Memory B cell (primary cell): ENCODE measurements at places on chromosomes 4 and X.

- H3K4me3 ChIP-seq: no peak overlapping the region
- peaks cover 4% of the 10 kb centered on the region for H3K27me3 ChIP-seq
- H3K4me1 ChIP-seq: peaks cover 7% of the 10 kb centered on the region
These were observed 184.9 kb downstream of the AFAP1 start for GRCh38 chr4:7754565-7755262.

DNA sequence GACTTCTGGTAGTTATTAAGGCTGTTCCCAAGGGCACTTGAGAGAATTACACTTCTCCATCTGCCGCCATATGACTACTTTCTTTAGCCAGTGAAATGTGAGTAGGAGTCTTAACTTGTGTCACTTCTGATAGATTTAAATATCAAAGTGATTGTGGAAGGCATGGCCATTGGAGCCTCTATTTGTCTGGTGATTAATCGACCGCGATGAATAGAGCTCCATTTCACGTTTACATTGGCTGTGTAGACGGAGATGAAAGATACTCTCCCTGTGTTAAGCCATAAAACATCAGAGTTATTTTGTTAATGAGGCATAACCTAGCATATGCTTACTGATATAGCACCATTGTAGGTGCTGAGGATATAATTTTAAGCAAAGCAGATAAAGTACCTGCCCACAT is 852.4 kb downstream of the CCSER1 start:
- DNase-seq: no peak
- H3K4me1 ChIP-seq: no peaks in the 10 kb centered on the region
- H3K27me3 ChIP-seq: no peaks in the 10 kb centered on the region
- no peaks in the 10 kb centered on the region for H3K36me3 ChIP-seq

- H3K36me3 ChIP-seq: no peaks in the 10 kb centered on the region
- H3K4me3 ChIP-seq: no peak overlapping the region
- H3K4me1 ChIP-seq: peaks cover 3% of the 10 kb centered on the region
- H3K27ac ChIP-seq: no peak overlapping the region
- no peaks in the 10 kb centered on the region for H3K27me3 ChIP-seq
These were observed 8.7 kb upstream of the JADE1 start for GRCh38 chr4:128800701-128801284.

DNA sequence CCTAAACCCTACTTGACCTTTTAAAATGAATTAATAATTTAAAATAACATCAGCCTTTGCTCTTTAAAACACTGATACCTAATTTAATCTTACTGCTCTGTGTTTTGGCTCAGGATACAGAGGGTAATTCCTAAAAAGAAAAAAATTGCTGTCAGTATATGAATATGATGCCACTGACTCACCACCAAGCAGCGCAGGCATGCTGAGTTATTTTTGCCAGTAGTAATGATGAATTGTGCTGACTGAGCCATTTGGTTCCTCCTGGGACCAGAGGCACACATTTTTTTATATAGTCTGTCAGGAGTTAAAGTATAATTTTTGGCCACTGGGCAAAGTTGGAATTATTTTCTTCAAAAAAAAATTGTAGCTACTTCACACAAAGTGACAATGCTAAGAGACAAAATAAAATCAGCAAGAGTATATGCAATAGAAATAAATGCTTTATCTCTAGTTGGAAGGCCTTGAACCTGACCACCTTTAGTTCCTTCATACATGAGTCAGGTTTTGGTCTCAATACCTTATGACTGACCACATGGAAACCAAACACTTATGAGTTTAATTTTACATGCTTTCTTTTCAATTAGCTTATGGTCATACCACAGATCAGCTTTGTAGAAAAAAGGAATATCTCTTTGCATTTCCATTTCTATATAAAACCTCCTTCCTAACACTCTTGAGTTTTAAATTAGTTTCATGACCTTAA is 115.1 kb downstream of the PPP3CA start:
- H3K4me1 ChIP-seq: peaks cover 33% of the 10 kb centered on the region
- no peak overlapping the region for H3K4me3 ChIP-seq
- H3K36me3 ChIP-seq: peaks cover 15% of the 10 kb centered on the region
- H3K27me3 ChIP-seq: no peaks in the 10 kb centered on the region

GRCh38 chr4:93501244-93501643 is 327.3 kb upstream of the ATOH1 start:
- no peak overlapping the region for H3K4me3 ChIP-seq
- no peaks in the 10 kb centered on the region for H3K4me1 ChIP-seq
- H3K27ac ChIP-seq: no peak overlapping the region
- no peaks in the 10 kb centered on the region for H3K36me3 ChIP-seq
- DNase-seq: no peak
- no peaks in the 10 kb centered on the region for H3K27me3 ChIP-seq

- H3K27ac ChIP-seq: no peak overlapping the region
- no peaks in the 10 kb centered on the region for H3K27me3 ChIP-seq
- no peak for DNase-seq
These were observed 186.8 kb downstream of the NDST4 start for GRCh38 chr4:114926583-114926982.

DNA sequence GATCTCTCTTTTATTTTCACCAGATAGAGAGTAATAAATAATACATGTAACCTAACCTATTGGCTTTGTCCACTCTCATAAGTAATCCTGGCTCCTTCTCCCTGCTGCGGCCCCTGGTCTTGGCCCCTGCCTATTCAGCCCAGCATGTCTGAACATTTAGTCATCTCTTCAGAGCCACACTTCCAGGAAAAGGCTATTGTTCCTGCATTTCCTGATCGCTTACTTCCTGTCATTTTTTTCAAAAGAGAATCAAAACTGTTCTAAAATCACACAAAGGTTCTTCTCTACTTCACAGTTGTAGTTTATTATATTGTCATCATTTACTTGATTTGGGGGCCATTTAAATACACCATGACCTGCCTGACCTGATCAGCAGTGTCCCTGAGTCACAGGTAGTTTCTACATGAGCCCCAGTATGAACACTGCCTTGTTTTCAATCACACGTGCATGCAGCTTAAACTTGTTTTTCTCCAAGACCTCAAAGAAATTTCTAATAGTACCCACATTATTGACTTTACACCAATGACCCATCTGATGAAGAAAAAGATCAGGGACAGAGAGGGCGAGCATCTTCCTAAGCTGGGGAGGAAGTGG is 47.4 kb upstream of the KDR start:
- no peaks in the 10 kb centered on the region for H3K36me3 ChIP-seq
- H3K4me3 ChIP-seq: no peak overlapping the region
- DNase-seq: no peak

DNA sequence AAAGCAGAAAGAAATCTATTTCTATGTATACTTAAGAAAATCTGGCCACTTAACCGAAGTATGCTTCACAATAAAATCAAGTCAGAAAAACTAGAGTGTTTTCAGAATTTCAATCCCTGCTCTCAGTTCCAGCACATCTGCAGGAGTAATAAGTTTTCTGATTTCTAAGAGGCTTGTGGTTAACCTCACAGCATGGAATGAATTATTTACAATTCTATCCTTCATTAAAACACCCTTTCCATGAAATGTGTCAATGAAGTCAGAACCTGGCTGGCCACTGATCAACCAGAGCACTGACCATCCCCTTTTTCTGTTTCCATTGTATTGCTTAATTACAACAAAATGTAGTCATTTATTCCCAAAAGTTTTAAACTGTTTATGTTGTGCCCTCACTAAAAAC is 781.4 kb upstream of the INTU start:
- H3K4me3 ChIP-seq: no peak overlapping the region
- H3K27ac ChIP-seq: no peak overlapping the region
- no peaks in the 10 kb centered on the region for H3K36me3 ChIP-seq
- no peaks in the 10 kb centered on the region for H3K4me1 ChIP-seq

- no peak overlapping the region for H3K4me3 ChIP-seq
- H3K4me1 ChIP-seq: peaks cover 9% of the 10 kb centered on the region
- no peak overlapping the region for H3K27ac ChIP-seq
- no peak for DNase-seq
These were observed 44.7 kb downstream of the GPRASP3 start for GRCh38 chrX:102765217-102765616.

DNA sequence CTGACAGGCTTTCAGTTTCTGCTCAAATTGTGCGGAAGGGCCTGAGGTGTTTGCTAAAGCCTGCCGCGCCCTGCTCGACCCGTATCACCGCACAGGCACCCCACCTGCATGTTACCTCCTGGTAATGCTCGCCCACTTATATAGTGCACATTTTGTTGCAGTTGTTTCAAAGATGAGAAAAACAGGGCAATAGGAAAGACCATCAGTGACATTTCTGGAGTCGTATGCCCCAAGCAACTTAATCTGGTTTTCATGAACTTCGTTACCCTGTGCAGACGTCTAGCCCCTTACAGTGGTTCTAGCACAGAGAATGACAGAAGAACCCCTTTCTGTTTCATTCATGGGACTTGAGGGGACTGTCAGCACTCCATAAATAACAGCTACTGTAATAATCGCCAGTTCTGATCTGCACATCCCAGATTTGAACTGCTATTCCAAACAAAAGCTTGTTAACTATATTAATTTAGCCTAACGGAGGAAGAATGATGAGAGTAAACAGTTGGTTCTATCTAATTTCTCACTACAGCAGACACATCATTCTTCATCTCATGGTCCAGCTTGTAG is 940 bp upstream of the DCTD start:
- H3K27ac ChIP-seq: peak overlapping the region; percentile 97
- no peak for DNase-seq
- no peaks in the 10 kb centered on the region for H3K27me3 ChIP-seq
- H3K4me1 ChIP-seq: peaks cover 19% of the 10 kb centered on the region
- peaks cover 8% of the 10 kb centered on the region for H3K36me3 ChIP-seq

- no peaks in the 10 kb centered on the region for H3K4me1 ChIP-seq
- no peak overlapping the region for H3K4me3 ChIP-seq
- no peaks in the 10 kb centered on the region for H3K27me3 ChIP-seq
- H3K27ac ChIP-seq: no peak overlapping the region
These were observed 30.5 kb upstream of the DKK2 start for GRCh38 chr4:107066621-107067020.

- H3K27ac ChIP-seq: peak overlapping the region; percentile 64
- H3K36me3 ChIP-seq: peaks cover 8% of the 10 kb centered on the region
- no peaks in the 10 kb centered on the region for H3K27me3 ChIP-seq
- peaks cover 29% of the 10 kb centered on the region for H3K4me1 ChIP-seq
These were observed 7.8 kb downstream of the RBM47 start for GRCh38 chr4:40621592-40622512.

GRCh38 chrX:111467896-111468295 is 43.5 kb upstream of the SERTM2 start:
- no peak overlapping the region for H3K4me3 ChIP-seq
- no peaks in the 10 kb centered on the region for H3K36me3 ChIP-seq
- H3K4me1 ChIP-seq: no peaks in the 10 kb centered on the region
- H3K27ac ChIP-seq: no peak overlapping the region
- no peaks in the 10 kb centered on the region for H3K27me3 ChIP-seq
- no peak for DNase-seq

- no peaks in the 10 kb centered on the region for H3K27me3 ChIP-seq
- DNase-seq: no peak
- no peaks in the 10 kb centered on the region for H3K4me1 ChIP-seq
These were observed 540.0 kb downstream of the SPRY1 start for GRCh38 chr4:123936621-123937043.

GRCh38 chr4:114472269-114473032 is 126.2 kb upstream of the UGT8 start:
- no peak overlapping the region for H3K27ac ChIP-seq
- H3K27me3 ChIP-seq: peaks cover 7% of the 10 kb centered on the region
- H3K4me3 ChIP-seq: no peak overlapping the region
- no peaks in the 10 kb centered on the region for H3K4me1 ChIP-seq
- DNase-seq: no peak

- DNase-seq: peak; percentile 80
- H3K36me3 ChIP-seq: no peaks in the 10 kb centered on the region
- peak overlapping the region; percentile 82 for H3K27ac ChIP-seq
These were observed 36.6 kb downstream of the CCNG2 start for GRCh38 chr4:77193511-77194102.

DNA sequence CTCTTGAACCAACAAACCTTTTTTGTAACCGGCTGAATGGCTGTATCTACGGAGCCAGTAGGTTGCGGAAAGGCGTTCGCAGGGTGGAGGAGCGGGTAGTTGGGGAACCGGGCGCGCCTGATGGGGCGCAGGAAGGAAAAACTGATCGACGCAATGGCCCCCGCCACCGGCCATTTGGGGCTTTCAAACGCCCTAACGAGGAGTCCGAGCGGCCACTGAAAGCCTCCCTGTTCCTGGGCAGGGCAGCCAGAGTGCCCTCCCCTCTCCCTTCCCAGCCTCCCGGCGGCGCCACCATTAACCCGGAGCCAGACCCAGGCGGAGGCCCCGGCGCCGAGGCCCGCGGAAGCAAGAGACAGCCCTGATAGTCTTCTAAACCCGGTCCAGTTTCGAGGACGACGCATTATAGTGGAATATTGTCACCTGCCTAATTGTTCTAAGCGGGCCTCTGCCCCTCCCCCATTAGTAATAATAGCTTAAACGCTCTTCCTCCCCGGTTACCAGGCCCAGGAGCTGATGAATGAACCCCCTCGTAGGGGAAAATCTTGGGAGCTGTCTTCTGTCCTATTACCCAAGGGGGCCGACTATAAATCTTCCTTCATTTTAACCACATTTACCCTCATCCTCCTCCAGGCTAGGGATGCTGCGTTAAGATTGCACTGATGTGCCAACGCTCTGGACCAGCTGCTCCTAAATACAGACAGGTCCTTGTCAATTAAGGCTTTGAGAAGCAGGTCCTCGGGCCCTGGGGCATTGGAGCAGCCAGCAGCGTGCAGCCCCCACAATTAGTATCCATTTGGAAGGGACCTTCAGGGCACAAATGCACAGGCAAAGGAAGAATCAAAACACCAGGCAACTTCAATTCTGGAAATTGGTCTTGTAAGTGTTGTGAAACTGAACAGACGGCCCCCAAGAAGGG is 61.6 kb upstream of the TMEM33 start:
- H3K27ac ChIP-seq: no peak overlapping the region
- H3K4me3 ChIP-seq: no peak overlapping the region
- H3K36me3 ChIP-seq: no peaks in the 10 kb centered on the region
- peaks cover 30% of the 10 kb centered on the region for H3K27me3 ChIP-seq
- no peak for DNase-seq

DNA sequence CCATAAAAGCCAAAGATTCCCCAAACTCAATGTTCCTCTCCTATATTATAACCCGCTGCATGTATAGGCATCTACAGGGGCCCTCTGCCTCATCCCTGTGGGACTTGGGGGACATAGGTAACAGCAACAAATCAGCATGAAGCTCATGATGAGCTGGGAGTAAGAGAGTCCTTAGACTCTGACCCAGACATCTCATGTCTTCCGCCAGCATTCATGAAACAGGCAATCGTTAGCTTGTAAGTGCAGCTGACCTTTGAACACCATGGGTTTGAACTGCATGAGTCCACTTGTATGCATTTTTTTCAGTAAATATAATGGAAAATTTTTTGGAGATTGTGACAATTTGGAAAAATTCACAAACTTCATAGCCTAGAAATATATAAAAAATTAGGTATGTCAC is 10.4 kb upstream of the SCOC start:
- no peaks in the 10 kb centered on the region for H3K27me3 ChIP-seq
- no peaks in the 10 kb centered on the region for H3K36me3 ChIP-seq
- H3K4me1 ChIP-seq: peaks cover 4% of the 10 kb centered on the region
- no peak overlapping the region for H3K4me3 ChIP-seq
- DNase-seq: no peak
- H3K27ac ChIP-seq: no peak overlapping the region

DNA sequence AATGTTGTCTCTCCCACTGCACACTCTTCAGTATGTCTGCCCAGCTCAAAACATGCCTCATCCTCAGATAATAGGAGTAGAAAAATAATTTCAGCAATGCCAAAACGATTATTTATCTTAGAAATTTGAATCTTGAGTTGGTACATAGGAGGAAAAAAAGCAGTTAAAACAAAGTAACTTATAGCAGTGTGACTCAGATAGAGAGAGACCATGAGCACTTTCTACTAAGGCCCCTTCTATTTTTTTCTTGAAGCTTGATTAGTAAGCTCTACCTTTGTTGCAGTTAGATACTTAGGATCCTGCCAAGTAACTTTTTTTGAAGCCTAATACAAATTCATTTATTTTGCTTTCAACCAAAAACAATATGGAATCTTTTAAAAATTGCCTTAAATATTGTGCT is 212.3 kb downstream of the MAD2L1 start:
- H3K27ac ChIP-seq: no peak overlapping the region
- DNase-seq: no peak
- H3K4me3 ChIP-seq: no peak overlapping the region
- no peaks in the 10 kb centered on the region for H3K4me1 ChIP-seq
- H3K27me3 ChIP-seq: peaks cover 2% of the 10 kb centered on the region
